ENCODE measurements at places on chromosomes 6 and 20.
A peak's percentile ranks its signal among the peaks of the same experiment; 100 is the strongest.

GRCh38 chr6:31664790-31665500, at the start of gene GPANK1:
Gene GPANK1 (minus strand): TSS chr6:31664997. CDS start chr6:31664478, 519 bp downstream.
- peak; percentile 96 for DNase-seq

DNA sequence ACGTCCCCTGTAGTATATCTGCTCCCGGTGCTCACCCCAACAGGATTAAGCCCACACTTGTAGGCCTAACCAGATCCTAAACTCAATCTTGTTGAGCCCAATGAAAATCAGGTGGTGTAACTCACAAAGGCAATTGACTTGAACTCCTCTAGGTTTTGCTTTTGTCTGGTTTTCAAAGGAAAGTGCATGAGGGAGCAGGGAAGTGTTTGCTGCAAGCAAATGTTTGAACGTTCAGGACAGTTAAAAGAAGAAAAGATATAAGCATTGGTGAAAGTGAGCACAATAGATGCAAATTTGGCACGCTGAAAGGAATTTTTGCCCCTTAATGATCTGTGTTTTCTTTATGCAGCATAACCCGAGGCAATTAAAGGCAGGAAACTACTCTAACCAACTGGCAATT, 212.6 kb downstream of the PLCB1 start:
- DNase-seq, result no peak

DNA sequence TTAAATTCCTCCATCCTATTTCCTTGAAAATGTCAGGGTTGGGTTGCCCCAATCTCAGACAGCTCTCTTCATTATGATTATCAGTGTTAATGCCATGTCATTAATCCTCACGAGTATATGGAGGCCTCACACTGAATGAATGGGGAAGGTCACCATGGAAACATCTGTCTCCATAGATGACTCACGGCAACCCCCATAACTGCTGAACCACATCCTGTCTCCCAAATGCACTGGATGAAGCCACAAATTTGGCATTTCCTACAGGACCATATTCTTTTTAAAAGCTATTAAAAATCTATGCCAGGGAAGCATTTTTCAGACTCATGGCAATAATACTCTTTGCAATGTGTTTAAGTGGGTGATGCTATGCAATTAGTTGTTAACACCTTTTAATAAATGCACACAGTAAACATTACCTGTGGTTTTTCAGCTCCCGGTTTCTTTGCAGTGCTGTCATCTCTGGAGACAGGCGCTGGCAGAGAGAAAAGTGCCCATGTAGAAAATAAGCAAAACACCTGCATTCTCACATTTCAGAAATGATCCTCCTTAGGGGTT, 80.1 kb upstream of the PTPRK start:
- DNase-seq, result peak; percentile 40

GRCh38 chr20:61556673-61557072, 304.6 kb downstream of the CDH4 start:
- DNase-seq, result no peak

DNA sequence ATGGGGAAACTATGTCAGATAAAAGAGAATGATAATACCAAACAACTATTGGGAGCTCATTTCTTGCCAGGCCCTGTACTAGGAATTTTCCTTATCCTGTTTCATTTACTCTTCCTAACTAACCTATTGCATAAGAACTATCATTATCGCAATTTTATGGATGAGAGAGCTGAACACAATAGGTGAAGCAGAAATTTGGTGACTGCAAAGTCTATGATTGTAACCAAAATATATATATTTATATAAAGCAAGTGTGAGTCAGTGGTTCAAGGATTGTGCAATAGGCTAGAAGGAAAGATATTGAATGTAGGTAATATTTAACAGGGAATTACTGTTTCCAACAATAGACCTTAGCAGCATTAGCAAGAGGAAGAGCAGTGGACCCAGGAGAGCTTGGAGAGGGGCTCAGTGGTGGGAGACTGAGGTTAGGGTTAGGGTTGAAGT, 181.1 kb upstream of the TENT5A start:
- no peak for DNase-seq

- DNase-seq, result no peak
Observed at GRCh38 chr6:2659882-2660281, 90.8 kb downstream of the MYLK4 start.

GRCh38 chr6:87366072-87366827, 21.6 kb downstream of the C6orf163 start:
- DNase-seq, result no peak
